ENCODE measurements at places on chromosomes 11 and 22.

DNA sequence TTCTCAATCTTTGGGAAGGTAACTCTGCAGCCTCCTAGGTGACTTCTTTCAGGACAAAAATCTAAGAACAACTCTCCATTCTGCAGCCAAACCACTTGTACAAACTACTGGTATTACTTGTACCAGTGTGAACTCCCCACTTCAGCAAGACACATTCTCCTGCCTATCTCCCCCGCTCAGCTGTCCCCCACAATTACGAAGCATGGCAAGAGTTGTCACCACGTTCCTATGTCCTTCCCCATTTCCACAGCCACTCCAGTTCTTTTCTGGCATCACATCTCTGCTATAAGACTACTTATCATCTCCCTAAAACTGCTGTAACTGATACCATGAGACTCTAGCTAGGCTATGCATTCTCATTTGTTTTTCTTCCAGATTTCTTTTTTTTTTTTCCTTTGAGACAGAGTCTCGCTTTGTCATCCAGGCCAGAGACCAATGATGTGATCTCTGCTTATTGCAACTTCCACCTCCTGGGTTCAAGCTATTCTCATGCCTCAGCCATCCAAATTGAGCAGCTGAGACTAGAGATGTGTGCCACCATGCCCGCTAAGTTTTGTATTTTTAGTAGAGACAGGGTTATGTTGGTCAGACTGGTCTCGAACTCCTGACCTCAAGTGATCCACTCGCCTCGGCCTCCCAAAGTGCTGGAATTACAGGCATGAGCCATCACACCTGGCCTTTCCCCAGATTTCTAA, 71.9 kb upstream of the CDON start:
- no peak for DNase-seq

DNA sequence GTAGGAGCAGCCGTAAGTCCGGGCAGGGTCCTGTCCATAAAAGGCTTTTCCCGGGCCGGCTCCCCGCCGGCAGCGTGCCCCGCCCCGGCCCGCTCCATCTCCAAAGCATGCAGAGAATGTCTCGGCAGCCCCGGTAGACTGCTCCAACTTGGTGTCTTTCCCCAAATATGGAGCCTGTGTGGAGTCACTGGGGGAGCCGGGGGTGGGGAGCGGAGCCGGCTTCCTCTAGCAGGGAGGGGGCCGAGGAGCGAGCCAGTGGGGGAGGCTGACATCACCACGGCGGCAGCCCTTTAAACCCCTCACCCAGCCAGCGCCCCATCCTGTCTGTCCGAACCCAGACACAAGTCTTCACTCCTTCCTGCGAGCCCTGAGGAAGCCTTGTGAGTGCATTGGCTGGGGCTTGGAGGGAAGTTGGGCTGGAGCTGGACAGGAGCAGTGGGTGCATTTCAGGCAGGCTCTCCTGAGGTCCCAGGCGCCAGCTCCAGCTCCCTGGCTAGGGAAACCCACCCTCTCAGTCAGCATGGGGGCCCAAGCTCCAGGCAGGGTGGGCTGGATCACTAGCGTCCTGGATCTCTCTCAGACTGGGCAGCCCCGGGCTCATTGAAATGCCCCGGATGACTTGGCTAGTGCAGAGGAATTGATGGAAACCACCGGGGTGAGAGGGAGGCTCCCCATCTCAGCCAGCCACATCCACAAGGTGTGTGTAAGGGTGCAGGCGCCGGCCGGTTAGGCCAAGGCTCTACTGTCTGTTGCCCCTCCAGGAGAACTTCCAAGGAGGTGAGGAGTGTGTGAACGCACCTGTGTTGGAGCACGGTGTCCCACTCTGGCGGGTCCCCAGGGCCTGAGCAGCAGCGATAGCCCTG, at the start of gene TAGLN:
TAGLN (plus strand) TSS at position 318 of the 863 bp plus-strand sequence. CDS start 3,644 bp downstream, outside the sequence.
- no peak for DNase-seq

DNA sequence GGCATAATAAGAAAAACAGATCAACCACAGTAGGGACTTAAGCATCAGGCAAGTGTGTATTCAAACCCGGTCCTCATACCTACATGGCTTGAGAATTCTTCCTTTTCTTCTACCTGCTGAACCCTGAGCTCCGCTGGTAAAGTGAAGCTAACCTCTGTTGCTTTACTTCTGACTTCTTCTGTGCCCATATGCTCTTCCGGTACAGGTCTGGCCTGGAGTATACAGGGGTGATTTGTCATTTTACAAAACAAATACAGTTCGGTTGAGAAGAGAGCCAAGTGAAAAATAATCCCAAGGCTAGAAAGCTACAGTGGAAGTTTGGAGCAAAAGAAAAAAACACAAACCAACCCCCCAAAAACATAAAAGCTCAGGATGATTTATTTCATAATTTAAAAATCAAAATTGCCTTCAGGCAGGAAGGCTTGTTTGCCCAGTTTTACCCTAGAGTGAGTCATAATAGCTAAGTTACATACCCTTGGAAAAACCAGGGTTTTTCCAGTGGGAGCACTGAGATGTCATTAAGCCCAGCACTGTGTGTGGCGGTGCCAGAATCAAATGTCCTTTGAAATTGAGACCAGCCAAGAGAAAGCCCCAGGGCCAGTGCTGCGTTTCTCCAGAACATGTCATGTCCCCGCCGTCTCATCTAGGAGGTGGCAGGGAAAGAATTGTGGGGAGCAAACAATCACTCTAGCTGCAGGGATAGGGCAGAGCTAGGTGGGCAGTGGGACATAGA, 305.5 kb upstream of the ISX start:
- no peak for DNase-seq

GRCh38 chr11:68211546-68211945, 1.6 kb downstream of the KMT5B start:
- no peak for DNase-seq

- no peak for DNase-seq
These were observed 232.0 kb upstream of the ZBED5 start for GRCh38 chr11:11089805-11090204.

- DNase-seq = peak; percentile 32
These were observed 48.0 kb upstream of the CLPB start for GRCh38 chr11:72482211-72482812.

DNA sequence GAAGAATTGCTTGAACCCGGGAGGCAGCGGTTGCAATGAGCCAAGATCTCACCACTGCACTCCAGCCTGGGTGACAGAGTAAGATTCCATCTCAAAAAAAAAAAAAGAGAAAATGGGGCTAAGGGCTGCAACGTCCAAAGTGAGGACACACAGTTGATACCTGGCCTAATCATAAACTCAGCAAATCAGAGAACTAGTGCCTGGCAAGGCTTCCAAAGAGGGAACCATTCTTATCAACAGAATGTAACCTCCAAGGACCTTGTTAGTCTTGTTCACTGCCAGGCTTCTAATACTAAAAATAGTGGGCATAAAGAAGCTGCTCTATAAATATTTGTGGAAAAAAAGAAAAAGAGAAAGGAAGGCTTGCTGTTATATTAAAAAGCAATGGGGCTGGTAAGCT, 42.3 kb downstream of the FAM168A start:
- no peak for DNase-seq
